Right cardiac atrium (tissue), 5 donors: ENCODE measurements at places on chromosomes 6 and 20. TPM values are rescaled to one million over a fixed set of nuclear protein-coding genes. Genes with fewer than 3 reads are reported as not detected.

DNA sequence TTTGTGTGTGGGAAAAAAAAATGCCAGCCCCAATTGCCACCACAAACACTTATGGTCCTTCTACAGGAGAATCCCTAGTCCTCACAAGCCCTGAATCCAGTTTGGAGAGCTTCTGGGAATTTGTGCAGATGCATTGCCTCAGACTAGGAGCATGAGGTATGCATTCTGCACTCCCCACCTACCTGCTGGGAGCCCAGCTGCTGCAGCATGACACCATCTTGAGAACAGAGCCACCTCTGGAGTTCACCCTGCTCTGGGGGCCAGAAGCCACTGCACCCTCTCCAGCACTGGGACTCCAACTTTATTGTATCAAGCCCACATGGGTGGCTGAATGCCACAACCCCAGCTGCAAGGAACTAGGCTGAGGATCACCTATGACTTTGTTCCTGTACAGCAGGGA lies 568.5 kb upstream of the ID4 start:
- DNase-seq, result no peak

DNA sequence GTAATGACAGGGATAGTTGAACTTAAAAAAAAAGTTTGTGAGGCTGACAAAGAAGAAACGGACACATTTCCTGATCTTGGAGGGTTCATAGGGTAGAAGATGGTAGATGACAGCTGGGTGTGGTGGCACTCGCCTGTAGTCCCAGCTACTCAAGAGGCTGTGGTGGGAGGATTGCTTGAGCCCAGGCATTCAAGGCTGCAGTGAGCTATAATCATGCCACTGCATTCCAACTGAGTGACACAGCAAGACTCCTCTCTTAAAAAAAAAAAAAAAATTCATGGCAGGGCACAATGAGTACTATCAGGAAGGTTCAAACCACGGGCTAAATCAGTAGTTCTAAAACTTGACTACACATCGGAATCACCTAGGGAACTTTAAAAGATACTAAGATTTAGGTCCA lies 2.0 kb upstream of the MICA start:
- no peak for DNase-seq

The ELMO2 gene
- total RNA-seq, result 31.6 TPM

- DNase-seq, result peak; percentile 54
Measured at GRCh38 chr6:108947114-108947854, 99.1 kb downstream of the ARMC2 start.

The ZSCAN9 gene
- 11.3 TPM for total RNA-seq

- no peak for DNase-seq
Measured at GRCh38 chr6:141335477-141336273, 797.0 kb upstream of the GJE1 start.

The C6orf15 gene
- not detected for total RNA-seq

DNA sequence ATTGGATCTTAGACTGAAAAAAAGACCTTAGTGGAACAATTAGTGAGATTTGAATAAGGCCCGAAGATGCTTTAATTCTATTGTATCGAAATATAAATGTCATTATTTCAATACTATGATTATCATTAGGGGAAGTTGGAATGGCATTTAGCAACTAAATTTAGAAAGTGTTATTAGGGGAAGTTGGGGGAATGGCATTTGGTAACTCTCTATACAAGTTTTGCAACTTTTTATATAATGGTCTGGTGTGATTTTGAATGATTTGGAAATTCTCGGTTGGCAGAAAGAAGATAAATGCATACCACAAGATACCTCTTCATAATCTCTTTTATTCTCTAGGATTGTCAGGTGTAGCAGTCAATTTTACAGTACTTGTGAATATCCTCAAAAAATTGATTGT lies 49.2 kb downstream of the RNF144B start:
- no peak for DNase-seq

The NKAIN2 gene
- total RNA-seq, result 1.9 TPM

The KCNQ5 gene
- total RNA-seq, result 0.47 TPM

GRCh38 chr6:12614456-12614855 lies 102.1 kb upstream of the PHACTR1 start:
- DNase-seq, result no peak
